ENCODE measurements at places on chromosomes 16 and 17.

DNA sequence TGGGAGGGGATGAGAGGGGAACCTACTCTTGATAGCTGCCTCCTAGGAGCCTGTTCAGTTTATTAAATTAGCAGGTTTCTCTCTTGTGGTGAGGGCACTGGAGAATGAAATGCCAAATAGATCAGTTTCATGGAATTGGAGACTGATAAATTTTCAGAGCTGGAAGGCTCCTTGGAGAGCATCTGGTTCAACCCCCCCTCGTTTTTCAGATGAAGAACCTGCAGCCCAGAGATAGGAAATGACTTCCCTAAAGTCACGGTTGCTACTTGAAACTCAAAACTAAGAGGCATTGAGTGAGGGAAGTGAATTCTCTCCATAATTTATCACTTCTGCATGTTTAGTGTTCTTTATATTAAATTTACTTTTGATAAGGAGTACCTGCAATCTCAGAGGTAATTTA, 366.0 kb upstream of the CCL2 start:
- no peak for DNase-seq

DNA sequence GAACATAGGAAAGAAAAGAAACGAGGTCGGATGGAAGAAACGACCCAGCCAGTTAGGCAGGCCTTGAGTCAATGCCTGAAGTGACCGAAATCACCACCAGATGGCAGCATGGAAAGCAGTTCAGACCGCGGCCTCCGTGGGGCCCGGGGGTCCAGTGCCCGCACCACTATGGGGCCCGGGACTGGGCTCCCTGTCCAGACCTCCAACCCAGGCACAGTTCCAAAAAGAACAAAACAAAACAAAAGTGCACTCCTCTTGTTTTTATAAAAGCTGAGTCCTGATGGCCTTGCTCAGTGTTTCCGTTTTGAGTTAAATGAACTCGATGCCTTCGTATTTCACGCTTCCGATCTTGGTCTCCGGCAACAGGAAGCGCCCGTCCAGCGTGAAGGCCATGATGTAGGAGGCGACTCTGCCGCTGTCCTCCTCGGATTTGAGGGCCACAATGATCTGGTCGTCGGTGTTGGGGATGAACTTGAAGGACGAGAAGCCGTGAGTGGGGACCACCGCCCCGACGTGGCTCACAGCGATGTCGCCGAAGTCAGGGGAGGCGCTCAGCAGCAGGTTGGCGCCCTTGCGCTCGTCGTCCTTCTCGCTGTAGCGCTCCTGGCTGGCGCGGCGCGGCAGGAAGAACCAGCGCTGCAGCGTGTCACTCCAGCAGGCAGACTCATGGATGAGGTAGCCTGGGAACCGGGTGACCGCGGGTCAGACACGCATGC, 13.7 kb upstream of the LGALS3BP start:
- peak; percentile 21 for DNase-seq

- no peak for DNase-seq
Observed at GRCh38 chr17:9470171-9470570, 105.4 kb downstream of the STX8 start.

- no peak for DNase-seq
Observed at GRCh38 chr17:38550661-38551060, 55.1 kb downstream of the SRCIN1 start.

GRCh38 chr17:59652119-59652518, 32.4 kb downstream of the CLTC start:
- DNase-seq: no peak

DNA sequence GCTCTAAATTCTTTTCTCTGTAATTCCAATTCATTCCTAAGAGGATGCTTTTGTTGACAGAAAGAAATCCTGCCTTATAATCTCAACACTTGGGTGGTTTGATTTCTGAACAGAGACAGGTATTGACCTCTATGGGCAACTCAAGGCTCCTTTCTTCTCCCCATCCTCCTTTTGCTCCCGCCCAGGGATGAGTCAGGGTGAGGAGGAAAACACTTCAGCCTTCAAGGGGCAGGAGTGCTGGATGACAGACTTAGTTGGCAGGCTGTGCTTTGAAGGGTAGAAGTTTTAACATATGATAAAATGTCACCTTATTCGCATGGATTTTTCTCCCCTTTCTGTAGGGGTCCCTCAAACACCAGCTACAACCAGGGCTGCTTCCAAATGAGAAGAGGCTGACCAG, 16.7 kb upstream of the TOM1L1 start:
- no peak for DNase-seq

DNA sequence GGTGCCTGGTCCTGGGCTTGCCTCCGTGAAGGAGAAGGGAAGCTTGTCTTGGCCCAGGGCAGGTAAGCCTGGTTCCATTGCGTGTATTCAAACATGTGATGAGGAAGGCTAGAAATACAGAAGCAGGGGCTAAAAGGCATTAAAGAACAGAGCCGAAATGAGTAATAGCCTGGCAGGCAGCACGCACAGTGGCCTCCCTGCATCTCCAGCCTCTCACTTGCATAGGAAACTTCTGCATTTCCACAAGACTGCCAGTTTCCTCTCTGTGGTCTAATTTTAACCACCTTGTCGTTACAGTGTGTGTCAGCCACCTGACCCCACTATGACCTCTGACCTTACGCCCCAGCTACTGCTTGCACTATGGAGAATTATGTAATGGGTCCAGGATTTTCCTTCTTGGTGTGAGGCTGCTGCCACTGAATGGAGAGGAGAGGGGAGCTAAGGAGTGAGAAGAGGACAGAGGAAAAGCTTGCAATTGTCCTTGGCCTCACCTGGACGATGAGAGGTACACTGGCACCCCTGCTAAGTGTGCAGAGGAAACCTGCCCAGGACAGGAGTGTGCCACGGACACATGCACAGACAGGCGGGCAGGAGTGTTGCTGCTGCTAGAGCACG, 32.8 kb downstream of the HIC1 start:
- peak; percentile 29 for DNase-seq

GRCh38 chr16:88770461-88771293, 14.3 kb downstream of the PIEZO1 start:
- no peak for DNase-seq

DNA sequence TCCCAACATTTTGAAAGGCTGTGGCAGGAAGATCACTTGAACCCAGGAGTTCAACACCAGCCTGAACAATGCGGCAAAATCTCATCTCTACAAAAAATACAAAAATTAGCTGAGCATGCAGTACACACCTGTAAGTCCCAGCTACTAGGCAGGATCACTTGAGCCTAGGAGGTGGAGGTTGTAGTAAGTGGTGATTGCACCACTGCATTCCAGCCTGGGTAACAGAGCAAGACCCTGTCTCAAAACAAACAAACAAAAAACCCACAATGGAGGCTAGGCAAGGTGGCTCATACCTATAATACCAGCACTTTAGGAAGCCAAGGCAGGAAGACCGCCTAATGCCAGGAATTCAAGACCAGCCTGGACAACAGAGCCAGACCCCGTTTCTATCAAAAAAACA, 12.0 kb downstream of the APPBP2 start:
- no peak for DNase-seq

- no peak for DNase-seq
Observed at GRCh38 chr17:78609191-78609641, 32.0 kb upstream of the DNAH17 start.

DNA sequence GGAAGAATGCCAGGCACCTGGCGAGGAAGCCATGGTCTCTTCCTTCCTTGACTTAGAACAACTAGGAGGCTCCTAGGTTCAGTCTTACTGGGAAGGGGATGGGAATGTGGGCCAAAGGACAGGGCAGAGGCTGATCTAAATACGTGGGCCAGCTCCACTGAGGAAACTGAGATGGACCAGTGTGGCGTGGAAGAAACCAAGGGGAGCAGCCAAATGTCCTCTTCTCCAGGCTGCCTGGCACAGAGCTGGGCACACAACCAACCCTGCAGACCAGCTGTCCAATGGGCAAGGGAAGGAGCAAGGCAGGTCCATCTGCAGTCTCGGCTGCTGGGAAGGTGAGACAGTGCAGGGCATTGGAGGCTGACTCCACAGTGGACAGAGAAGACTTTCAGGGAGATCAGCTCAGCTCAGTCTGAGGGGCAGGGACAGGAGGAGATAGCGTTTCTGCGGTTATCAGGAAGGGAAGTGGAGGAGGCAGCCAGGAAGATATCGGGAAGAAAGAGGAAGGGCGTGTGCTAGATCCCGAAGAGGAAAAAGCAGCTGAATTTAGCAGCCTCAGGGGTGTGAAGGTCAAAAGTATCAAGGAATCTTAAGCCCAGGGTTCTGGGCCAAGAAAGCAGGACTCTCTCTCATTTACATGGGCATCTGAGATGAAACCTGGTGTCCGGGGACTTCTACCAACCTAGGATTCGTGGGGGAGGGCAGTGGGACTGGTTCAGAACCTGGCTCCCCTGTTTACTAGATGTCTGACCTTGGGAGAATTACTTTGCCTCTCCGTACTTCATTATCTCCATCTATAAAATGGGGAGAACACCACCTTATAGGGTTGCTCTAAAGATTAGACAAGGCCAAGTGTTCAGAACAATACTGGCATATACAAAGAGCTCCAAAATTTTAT, 1.8 kb downstream of the KIFC3 start:
- no peak for DNase-seq

DNA sequence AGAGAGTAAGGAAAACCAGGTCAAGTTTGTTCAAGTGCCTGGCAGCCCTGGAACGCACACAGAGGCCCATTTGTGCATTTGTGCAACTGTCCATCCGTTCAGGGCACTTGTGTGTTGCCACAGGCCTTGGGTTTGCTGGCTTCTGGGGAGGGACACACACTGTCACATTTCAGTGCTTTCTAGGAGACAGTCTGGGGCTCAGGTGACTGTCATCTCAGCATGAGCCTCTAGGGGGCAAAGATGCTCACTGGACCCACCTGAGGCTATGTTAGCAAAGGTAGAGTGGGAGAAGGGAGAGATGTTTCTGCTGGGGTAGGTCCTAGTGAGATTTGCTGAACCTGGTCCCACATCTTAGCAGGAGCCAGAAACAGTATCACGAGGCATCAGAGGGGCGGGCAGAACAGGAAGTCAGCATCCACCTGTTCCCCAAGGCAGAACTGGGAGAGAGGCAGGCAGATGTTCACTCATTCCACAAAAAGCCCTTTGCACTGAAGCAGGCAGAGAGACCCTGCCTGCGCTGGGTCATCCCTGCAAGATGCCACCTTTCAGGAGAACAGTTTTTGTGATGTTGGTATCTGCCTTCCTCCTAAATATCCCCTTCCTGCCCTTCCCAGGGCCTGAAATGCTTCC, 48.5 kb downstream of the RAI1 start:
- peak; percentile 42 for DNase-seq

GRCh38 chr17:48612854-48613691, 2.0 kb downstream of the HOXB8 start:
- peak; percentile 45 for DNase-seq

DNA sequence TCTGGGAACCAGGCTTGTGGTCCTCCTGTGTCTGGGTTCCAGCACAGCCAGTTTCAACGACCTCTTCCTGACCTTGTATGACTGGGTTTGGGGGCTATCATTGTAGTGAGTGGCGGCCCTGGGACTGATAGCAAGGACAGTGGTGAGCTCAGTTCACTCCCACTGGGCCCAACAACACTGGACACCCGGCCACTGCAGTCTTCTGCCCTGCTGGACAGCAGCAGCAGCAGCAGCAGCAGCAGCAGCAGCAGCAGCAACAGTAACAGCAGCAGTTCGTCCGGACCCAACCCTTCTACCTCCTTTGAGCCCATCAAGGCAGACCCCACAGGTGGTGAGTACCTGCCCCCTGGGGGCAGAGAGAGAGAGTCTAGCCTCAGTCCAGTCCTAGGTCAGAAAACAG, 3.3 kb upstream of the ELMO3 start:
- no peak for DNase-seq

DNA sequence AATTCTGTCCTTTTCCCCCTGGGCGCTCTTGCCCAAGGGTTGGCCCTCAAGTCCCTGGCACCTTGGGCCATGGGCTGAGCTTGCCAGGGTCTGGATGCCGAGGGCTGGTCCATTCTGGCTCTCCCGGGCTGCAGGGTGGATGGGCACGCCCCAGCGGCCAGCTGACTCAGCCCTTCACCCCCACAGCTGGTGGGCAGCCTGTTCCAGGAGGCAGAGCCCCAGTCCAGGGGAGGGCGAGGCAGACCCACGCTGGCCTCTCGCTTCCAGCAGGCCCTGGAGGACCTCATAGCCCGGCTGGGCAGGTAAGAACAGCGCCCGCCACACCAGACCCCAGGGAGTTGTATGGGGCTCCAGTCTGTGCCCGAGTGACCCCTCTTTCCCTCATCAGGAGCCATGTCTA, 15.0 kb downstream of the MYO15B start:
- no peak for DNase-seq

DNA sequence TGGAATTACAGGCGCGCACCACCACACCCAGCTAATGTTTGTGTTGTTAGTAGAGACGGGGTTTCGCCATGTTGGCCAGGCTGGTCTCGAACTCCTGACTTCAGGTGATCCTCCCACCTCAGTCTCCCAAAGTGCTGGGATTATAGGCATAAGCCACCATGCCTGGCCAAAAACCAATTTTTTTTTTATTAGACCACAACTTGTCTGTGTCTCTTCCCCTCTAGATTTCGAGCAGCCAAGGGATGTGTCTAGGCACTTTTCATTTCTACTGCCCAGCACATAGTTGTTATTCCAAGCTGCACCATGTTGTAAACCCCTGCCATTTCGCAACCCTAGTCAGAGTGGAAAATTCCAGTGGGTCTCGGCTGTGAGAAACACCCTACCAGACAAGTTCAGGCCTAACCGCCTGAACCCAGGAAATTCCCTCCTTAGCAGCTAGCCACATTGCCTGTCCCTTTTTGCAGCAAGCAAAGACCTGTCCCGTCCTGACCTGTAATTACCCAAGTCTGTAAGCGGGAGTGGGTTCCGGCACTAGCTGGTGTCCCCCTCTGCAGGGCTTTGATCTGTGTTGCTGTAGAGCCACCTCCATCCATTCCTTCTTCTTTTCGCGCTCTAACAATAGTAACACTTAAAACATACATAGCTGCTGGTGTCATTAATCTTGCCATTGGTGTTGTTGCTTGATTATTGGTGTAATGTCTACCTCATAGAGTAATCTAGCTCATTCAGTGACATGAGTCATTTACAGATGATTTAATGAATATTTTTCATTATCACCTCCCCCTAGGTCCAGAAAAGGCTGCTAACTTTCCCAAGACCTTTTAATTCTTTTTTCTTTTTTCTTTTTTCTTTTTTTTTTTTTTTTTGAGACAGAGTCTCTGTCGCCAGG, 77.3 kb upstream of the ATF7IP2 start:
- DNase-seq: no peak

GRCh38 chr17:46772475-46773220, 45.8 kb downstream of the WNT3 start:
- no peak for DNase-seq

- DNase-seq: no peak
Observed at GRCh38 chr16:68146585-68146984, 61.4 kb downstream of the NFATC3 start.

DNA sequence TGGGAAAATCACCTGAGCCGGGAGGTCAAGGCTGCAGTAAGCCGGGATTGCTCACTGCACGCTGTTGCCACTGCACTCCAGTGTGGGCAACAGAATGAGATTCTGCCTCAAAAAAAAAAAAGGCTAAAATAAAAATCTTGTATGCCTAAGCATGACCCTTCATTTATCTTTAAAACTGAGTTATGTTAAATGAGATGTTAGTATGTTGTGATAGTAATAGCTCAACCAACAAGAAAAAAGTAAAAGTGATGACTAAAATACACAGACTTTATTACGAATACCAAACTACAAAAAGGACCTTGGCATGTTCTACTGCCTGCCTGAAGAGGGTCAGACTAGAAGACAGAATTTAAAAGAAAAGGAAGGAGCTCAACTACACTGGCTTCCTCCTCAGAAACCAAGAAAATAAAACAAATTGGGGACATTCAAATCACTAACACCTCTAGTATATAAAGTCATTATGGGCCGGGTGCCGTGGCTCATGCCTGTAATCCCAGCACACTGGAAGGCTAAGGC, 4.4 kb downstream of the SMURF2 start:
- no peak for DNase-seq
